ENCODE measurements at places on chromosomes 4 and X.

DNA sequence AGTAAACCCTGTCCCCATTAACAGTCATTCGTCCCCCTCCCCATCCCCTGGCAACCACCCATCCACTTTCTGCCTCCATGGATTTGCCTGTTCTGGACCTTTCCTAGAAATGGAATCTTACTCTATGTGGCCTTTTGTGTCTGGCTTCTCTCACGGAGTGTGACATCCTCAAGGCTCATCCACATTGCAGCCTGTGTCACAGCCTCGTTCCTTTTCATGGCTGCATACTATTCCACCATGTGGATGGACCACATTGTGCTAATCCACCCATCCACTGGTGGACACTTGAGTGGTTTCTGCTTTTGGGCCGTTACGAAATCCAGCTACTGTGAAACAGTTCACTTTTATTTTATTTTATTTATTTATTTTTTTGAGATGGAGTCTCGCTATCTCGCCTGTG is 8.1 kb upstream of the PPP2R3B start:
- no peak for DNase-seq

GRCh38 chr4:186650401-186651180 is 73.1 kb downstream of the FAT1 start:
- no peak for DNase-seq

GRCh38 chr4:129231945-129232588 is 136.1 kb downstream of the C4orf33 start:
- no peak for DNase-seq

GRCh38 chr4:55424791-55425190 is 29.0 kb downstream of the TMEM165 start:
- DNase-seq = no peak

DNA sequence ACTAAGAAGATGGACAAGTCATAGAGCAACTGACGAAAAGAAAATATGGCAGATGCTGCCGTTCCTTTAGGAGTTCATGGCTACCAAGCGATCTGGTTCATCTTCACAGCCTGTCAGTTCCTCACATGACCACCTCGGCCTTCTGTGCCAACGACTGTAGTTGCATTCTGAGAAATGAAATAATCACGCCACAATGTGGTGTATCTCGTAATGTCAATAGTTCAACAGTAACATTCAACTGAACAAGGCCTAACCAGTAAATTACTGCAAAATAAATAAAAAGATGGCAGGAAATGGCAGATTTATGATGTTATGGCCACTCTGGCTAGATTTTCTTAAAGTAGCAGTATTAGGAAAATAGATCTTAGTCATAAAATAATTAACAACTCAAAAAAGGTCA is 4.4 kb downstream of the GPRIN3 start:
- peak; percentile 30 for DNase-seq

DNA sequence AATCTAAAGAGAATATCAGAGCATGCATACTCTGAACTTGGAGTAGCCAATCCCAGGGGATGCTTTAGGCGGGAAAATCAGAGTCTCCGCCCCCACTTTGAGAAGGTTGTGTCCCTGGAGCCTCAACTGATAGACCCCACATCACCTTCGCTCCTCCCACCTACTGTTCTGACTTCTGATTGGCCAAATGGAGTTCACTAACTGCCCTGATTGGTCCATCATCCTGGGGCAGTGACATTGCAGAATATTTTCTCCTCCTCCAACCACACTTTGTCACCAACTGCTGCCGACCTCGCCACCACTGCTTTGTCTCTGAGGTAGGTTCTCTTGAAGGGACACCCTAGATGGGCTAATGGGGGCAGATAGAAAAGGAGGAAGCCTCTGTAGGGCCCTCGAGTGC is 22.7 kb upstream of the SPACA5B start:
- DNase-seq = no peak

- no peak for DNase-seq
Measured at GRCh38 chr4:184616633-184617551, 32.4 kb downstream of the CASP3 start.

DNA sequence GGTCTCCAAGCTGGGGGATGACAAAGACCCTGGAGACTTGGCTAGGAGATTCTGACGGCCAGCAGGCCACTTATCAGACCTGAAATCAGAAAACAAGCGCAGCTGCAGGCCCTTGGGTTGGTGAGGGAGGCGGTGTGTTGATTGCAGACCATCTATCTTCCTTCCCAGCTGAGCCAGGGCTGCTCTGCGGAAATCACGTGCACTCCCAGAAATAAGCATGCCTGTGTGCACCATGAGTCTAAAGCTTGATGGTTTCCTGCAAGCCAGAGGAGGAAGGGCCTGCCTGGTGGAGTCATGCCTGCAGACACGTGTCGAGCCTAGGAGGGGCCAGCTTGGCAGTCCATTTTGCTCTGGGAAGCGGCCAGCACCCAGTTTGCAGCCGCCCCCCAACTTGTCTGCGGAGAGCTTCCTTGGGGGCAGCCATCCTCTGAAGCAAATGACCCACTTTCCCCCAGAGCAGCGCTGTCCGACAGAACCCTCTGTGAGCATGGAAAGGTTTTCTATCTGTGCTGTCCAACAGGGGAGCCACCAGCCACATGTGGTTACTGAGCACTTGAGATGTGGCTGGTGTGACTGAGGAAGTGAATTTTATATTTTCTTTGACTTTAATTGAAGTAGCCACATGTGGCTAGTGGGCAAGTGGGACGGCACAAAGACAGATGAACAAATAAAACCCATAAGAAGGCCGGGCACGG is 175.7 kb upstream of the BCOR start:
- DNase-seq = no peak

DNA sequence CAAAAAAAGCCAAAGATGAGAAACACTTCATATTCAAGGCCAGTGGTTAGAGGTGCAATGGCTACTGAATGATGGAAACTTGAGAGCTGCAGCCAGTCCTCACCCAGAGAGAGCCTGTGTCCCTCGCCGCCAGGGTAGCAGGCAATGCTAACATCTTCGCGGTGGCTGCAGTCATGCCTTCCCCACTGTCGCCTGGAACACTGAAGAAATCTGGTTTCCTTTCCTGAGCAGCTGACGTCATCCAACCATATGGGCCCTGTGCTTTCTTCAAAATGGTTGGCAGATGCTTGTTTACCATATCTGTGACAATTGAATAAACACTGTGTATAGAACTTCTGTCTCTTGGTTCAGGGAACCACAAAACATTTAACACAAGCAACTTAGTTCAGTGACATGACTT is 39.7 kb downstream of the PRSS12 start:
- DNase-seq = no peak

- DNase-seq = no peak
Measured at GRCh38 chrX:94560930-94561329, 886.9 kb downstream of the FAM133A start.

DNA sequence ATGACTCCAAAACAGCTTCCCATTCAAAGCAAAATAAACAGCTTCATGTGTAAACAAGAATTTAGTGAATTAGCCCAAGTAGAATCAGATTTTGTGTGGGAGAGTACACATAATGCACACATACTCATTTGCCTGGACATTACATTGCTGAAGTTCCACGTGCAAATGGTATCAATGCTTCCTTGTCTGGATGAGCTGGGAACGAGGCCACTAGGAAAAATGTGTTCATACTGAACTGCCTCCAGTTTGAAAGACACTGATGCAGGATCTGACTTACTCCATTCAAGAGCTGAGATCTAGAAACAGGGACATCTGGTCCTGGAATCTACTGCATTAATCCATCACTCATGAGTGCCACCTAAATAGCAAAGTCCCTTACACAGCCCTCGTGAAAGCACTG is 228.0 kb downstream of the APBB2 start:
- no peak for DNase-seq

DNA sequence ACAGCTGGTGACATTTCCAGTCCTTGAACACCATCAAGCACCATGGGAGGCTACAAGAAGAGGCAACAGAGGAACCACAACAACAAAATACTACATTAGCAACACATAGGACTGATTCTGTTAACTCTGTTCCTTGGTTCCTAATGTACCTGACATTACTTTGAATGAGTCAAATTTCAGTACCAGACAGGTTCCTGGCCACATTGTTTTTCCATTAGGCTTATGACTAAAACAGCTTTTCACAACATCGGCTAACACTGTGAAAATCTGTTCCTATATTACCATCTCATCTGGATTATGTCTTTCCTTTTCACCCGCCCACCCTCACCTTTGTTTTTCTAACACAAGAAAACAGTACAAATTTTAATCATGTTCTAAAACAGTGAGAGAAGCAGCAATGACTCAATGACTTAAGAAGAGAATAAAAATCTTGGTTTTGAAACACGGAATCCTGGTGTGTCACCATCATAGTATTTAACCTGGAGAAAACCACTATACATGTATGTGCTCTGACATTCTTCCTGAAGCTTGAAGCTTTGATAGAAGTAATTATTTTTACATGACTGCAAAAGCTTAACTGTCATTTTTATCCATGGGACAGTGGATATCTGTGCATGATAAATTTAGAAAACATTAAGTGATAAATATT is 143.9 kb downstream of the SCFD2 start:
- DNase-seq = no peak

GRCh38 chr4:6340446-6341015 is 70.9 kb downstream of the WFS1 start:
- no peak for DNase-seq

DNA sequence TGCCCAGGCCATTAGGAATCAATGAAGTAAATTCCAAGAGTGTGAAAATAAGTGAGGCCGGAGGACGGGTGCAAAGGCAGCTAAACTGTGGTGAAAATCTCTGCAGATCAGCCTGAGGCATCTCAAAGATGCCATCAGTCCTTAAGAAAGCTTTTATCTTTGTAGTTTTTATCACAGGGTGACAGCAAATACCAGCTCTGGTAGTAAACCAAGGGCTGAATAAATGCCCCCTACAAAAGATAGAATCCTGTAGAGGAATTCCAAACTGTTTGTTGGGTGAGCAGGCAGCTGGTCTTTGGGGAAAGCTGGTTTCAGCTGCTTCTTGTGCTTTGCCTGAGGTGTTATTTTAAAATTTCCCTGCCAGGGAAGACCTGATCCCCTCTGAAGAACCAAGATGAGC is 21.6 kb upstream of the RBM47 start:
- DNase-seq = no peak

- DNase-seq = no peak
Measured at GRCh38 chr4:174672276-174672675, 150.0 kb upstream of the HPGD start.

GRCh38 chr4:185576314-185576961 is 41.1 kb upstream of the PDLIM3 start:
- DNase-seq = no peak

- no peak for DNase-seq
Measured at GRCh38 chr4:94126669-94127068, 81.0 kb upstream of the SMARCAD1 start.

GRCh38 chr4:152590179-152591031 is 54.5 kb upstream of the FBXW7 start:
- DNase-seq = no peak

DNA sequence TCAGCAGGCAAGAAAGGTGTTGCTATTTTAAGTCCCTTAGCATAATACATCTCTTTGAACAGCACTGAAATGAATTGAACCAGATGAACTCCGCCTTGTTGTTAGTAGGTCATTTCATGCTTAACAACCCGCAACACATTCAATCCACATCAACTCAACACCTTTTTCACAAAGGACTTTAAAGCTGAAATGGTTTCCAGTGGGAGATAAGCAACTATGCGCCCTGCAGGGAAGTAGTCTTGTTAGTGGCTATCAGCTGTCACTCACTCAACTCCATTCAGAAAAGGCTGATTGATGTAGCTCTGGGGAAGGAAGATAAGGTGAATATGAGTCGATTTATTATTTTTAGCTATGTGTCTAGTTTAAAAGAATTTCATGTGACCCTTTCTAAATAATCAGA is 46.0 kb downstream of the ATP8A1 start:
- DNase-seq = no peak

GRCh38 chrX:51742586-51742985 is 656 bp upstream of the GSPT2 start:
- DNase-seq = no peak

DNA sequence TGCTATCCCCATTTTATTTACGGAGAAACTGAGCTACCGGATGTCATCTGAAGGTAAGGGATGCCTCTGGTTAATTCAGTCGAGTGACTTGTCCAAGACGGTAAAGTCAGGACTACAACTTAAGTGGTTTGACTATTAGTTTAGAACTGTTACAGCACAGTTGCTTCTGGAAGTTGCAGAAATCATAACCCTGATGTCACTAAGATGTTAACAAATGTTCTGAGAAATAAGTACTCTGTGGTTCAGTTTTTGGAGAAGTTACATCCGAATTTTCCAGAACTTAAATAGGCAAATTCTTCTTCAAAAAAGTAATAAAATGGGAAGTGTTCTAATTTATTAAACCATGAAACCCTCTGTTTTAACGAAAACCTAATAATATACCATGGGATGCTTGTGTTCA is 3.1 kb downstream of the PPA2 start:
- DNase-seq = no peak

DNA sequence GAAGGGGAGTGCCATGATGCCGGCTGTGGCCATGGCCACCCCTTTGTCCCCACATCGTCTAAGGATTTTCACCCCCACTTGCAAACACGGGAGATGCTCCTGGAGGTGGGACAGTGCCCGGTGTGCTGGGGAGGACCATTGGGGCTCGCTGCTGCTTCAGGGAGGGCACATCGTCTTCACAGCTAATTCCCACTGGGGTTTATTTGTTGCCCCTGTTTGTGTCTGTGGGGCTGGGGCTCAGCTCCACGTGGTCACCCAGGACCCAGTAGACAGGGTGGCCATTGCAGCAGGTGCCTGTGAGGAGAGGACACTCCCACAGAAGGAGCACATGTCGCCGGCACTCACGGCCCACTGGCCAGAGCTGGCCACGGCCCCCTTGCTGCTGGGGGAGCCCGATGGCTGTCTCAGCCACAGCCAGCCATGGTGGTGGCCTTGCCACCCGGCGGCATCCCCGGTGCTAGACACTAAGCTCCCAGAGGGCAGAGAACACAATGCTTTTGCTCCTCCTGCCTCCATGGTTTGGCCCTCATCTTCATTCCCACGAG is 27.8 kb upstream of the GRPEL1 start:
- no peak for DNase-seq

- DNase-seq = peak; percentile 23
Measured at GRCh38 chrX:781224-782204, 150.9 kb downstream of the SHOX start.

DNA sequence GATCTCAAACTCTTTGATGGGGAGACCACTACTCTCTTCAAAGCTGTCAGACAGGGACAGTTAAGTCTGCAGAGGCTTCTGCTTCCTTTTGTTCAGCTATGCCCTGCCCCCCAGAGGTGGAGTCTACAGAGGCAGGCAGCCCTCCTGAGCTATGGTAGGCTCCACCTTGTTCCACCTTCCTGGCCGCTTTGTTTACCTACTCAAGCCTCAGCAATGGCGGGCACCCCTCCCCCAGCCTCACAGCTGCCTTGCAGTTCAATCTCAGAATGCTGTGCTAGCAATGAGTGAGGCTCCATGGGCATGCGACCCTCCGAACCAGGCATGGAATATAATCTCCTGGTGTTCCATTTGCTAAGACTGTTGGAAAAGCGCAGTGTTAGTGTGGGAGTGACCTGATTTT is 42.1 kb upstream of the UGT2B10 start:
- no peak for DNase-seq

DNA sequence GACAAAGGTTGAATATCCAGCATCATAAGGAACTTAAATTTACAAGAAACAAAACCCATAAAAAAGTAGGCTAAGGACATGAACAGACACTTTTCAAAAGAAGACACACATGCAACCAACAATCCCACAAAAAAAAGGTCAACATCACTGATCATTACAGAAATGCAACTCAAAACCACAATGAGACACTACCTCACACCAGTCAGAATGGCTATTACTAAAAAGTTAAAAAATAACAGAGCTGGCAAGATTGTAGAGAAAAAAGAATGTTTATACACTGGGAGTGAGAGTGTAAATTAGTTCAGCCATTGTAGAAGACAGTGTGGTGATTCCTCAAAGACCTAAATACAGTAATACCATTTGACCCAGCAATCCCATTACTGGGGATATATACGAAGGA is 474.7 kb downstream of the TRIML1 start:
- no peak for DNase-seq
